Femur (tissue), 1 donor: ENCODE measurements at places on chromosomes 6 and 20.

- no peak for DNase-seq
These were observed 72.2 kb downstream of the GINS1 start for GRCh38 chr20:25479638-25480037.

GRCh38 chr6:14924126-14925024, 321.5 kb upstream of the JARID2 start:
- DNase-seq: peak; percentile 83

- no peak for DNase-seq
These were observed 195.3 kb downstream of the MOXD1 start for GRCh38 chr6:132205946-132206345.

DNA sequence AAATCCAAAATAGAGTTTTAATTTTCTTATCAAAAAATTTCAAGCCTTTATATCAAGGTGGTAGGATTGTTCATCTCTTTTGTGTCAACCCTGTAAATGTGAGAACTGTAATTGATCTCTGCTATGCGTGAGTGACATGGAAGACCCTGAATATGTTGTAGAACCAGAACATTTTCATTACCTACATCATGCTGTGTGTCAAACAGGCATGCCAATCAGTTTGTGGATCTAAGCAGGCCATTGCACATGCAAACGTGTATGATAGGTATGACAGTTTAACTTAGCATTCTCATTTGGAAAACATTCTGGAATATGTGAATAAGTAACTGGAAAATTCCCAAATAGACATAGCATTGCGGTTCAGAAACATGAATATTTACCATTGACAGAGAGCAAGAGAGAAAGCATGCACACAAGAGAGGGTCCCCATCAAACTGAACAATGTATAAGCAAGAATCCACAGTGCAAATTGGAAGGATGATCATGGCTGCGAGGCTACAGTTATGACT, 641.6 kb upstream of the AGPAT4 start:
- no peak for DNase-seq

- no peak for DNase-seq
These were observed 332.7 kb downstream of the CENPW start for GRCh38 chr6:126672649-126673048.

DNA sequence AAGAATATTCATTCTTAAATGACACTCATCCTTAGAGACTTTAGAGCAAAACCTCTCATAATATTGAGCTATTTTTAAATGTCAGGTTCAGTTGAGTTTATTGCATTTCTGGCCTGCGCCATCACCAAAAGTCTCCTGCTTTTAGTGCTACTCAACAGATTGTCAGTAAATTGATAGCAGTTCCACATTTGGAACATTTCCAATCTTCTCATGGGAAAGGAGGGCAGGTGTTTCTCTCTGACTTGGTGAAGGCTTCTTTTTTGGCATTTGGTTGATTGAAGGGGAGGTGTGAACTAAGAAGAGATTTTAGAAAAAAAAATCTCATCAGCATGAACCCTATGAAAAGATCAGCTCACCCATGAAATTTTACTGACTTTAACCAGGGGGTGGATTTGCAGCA, 125.9 kb upstream of the INSM1 start:
- DNase-seq: no peak

GRCh38 chr20:5122873-5123260, 3.1 kb upstream of the PCNA start:
- no peak for DNase-seq

- no peak for DNase-seq
These were observed 156.9 kb downstream of the GPX5 start for GRCh38 chr6:28682542-28682941.

DNA sequence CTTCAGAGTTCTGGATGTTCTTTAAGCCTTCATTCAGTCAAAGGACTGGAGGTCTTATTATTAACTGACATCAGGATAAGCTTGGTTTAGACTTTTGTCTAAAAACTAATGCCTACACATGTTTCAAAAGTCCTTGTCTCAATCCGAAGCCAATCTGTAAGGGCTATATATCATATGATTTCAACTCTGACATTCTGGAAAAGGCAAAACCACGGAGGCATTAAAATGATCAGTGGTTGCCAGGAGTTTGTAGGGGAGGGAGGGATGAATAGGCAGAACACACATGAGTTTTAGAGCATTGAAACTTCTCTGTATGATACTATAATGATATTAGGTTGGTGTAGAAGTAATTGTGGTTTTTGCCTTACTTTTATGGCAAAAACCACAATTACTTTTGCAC, 1285.8 kb upstream of the CITED2 start:
- DNase-seq: no peak

- no peak for DNase-seq
These were observed 102.2 kb downstream of the SLC24A3 start for GRCh38 chr20:19314621-19315020.

DNA sequence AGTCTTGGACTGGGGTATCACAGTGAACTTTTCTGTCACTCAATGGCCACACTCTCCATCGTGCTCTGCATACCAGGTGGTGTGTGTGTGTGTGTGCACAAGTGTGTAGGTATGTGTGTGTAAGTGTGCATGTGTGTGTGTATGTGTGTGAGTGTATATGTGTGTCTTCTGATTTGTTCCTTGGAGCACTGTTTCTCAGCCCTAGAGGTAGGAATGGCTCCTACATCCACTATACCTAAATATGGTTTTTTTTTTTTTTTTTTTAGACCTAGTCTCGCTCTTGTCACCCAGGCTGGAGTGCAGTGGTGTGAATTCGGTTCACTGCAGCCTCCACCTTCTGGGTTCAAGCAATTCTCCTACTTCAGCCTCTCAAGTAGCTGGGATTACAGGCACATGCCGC, 236.6 kb downstream of the PHF3 start:
- no peak for DNase-seq

DNA sequence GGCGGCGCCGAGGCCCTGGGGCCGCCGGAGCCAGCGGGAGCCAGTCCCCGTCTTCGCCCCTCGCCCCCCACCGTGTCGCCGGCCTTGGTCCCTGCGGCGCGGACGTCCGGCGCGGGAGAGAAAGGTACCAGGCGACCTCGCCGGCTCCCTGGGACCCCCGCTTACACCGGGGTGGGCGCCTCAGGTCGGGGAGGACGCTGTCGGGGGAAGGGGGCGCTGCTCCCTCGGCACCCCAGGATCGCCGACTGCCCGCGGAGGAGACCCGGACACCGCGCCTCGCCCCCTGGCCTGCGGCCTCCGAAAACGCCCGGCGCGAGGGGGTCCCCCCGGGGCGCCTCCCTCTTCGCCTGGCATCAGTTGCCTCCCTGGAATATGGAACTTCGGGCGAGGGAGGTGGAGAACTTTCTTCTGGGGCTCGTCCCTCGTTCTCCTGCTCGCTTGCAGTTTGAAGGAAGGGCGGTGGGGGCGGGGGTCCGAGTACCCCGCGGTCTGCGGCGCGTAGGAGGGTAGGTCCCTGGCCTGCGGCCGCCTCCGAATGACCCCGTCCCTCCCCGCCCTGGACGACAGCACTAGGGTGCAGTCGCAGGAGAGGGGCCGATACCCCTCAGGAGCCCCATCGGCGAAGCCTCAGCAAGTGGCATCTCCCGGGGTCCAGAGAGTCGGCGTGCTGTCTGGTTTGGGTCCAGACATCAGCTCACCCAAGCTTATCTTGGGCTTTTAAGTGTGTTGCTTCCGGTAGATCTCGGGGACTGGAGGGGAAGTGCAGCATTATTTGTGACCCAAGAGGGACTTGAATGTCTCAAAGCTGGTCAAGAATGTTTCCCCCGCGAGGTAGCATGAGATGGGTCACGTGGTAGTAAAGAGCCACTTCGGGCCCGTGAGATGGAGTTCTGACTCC, 549 bp downstream of the ANKRD6 start:
- DNase-seq: peak; percentile 31

DNA sequence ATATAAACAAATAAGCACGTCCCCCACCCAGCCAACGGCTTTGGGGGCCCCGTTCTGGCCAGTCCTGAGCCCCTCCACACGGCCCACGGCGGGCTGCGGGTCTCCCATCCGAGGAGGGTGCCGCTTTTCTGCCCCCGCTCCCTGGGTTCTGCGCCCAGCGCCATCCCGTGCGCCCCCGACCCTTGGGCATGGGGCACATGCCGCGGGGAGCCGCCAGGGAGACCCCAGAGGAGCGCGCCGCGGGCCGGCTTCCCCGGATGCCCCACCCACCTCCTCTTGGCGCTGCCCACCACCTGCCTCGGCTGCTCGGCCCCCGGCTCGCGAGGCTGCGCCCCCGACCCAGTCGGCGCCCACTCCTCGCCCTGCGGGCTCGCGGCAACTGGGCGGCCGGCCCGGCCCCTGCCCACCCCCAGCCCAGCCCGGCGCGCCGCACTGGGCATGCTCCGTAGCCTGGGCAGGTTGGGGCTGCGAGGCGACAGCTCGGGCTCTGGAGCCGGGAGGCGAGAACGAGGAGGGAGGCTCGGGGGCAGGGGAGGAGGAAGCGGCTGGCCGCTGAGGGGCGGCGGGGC, 570 bp upstream of the PLCB4 start:
- DNase-seq: no peak

- no peak for DNase-seq
These were observed 12.0 kb downstream of the ZFP64 start for GRCh38 chr20:52179331-52180179.

DNA sequence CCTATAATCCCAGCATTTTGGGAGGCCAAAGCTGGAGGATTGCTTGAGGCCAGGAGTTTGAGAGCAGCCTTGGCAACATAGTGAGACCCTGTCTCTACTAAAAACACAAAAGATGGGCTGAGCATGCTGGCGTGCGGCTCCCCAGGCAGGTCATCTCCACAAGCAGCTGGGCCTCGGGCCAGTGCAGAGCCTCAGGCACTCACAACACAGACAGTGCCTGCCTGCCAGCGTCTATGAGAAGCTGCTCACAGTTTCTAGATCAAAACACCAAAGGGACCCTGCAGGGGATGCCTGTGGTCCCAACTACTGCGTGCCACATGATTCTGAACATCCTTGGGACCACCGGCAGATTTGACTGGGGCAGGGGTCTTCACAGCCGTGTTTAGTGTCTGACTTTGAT, 59.4 kb downstream of the GINS1 start:
- DNase-seq: no peak

GRCh38 chr6:170088582-170088955, 202.3 kb downstream of the DLL1 start:
- no peak for DNase-seq

DNA sequence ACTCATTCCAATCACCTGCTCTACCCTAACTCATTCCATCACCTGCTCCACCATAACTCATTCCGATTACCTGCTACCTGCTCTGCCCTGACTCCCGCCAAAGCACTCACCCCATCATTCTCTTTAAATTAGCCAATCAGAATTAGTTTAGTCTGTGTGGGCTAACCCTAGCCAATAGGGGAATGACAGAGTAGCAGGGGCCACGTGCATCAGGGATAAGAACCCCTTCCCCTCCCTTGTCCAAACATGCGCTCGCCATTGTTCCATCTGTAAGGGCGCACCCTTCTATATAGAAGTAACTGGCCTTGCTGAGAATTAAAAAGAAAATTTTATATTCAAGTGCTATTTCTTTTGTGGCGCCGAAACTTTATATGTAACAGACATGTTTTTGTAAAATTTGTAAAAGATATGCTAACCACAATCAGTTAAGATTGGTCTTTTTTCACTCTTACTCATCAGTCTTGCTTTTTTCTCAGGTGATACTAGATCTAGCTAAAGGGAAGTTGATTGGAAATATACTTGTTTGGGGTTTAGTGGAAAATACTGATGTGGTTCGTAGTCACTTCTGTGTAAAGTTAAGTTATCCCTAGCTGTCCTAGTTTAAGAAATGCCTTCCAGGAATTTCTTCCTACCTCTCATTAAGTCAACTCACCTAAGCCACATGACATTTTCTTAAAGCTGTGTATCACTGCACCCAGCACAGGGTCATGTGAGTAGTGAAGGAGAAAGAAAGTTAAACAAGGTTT, 16.5 kb downstream of the RTN4IP1 start:
- DNase-seq: no peak

DNA sequence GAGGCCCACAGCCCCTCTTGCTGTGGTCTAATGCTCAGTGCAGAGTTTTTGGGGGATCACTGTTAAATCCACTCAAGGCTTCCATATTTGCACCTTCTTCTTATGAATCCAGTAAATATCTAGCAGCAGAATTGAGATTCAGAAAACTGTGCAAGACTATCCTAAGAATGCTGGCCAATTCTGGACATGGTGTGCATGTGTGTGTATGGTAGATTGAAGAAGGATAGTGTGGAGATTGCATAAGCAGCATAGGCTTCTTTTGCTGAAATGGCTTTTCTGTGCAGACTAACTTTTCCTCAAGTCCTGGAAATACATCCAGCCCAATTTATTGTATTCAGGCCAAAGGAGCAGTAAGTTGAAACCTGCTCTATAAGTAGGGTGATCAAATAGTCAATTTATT, 39.7 kb downstream of the FBXO9 start:
- no peak for DNase-seq

- DNase-seq: no peak
These were observed 41.3 kb downstream of the NCOA3 start for GRCh38 chr20:47543006-47543431.

- peak; percentile 85 for DNase-seq
These were observed at the start of gene STX11 for GRCh38 chr6:144149894-144150709. STX11 (plus strand) TSS chr6:144150517; CDS start chr6:144186628, 36,111 bp downstream.

- DNase-seq: no peak
These were observed 98.7 kb downstream of the ERMARD start for GRCh38 chr6:169850154-169850553.

DNA sequence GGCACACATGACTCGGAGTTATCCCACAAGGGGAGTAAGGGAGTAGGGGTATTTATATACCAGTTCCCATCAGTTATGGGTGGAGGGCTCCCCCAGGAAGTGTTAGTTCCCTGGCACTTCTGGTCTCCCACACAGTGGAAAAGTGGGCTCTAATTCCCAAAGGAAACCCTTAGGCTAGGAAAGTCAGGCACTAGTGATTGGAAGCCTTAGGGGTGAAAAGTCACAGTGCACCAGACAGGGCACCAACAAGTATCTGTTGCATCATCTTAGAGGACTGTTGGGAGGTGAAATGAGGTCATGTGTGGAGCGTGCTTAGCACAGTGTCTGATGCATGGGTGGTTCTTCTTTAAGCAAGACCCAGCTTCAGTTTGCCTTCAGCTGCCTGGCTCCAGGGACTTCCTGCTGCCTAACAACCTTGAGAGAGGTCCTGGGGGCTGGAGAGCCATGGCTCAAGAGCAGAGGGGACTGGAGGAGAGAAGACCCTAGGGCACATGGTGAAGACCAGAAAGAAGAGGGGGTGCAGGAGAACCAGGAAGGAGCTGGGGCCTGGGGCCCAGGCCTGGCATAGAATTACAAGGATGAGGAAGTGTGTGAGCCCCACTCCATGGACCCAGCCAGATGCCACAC, 7.5 kb upstream of the FOXP4 start:
- DNase-seq: no peak

DNA sequence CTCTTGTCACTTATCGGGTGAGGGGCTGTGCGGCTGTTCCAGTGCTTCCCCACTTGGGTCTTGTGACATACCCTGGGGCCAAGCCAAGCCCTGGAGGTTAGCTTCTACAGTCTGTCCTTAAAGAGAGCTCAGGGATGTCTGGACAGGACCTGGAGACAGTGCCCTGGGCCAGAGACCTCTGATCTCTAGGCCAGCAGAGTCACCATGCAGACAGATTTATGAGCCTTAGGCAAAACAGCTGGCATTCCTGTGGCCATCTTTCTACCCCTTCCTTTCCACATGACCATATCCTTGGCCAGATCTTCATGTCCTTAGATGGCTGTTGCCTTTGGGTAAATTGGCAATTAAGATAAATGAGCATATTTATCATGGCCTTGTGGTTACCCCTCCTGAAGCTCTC, 678.6 kb downstream of the MAFB start:
- peak; percentile 24 for DNase-seq

GRCh38 chr6:87099472-87099871, 4.6 kb upstream of the CGA start:
- DNase-seq: no peak
